Esophagus mucosa (tissue), 1 donor: ENCODE measurements at places on chromosomes 4 and X. TPM values are rescaled to one million over a fixed set of nuclear protein-coding genes. Genes with fewer than 3 reads are reported as not detected.

MGARP gene
- total RNA-seq = 0.28 TPM

- ATAC-seq = no peak
These were observed 471.2 kb downstream of the IQCM start for GRCh38 chr4:149344436-149344835.

- no peak for ATAC-seq
These were observed 33.7 kb upstream of the USP51 start for GRCh38 chrX:55523356-55523755.

DNA sequence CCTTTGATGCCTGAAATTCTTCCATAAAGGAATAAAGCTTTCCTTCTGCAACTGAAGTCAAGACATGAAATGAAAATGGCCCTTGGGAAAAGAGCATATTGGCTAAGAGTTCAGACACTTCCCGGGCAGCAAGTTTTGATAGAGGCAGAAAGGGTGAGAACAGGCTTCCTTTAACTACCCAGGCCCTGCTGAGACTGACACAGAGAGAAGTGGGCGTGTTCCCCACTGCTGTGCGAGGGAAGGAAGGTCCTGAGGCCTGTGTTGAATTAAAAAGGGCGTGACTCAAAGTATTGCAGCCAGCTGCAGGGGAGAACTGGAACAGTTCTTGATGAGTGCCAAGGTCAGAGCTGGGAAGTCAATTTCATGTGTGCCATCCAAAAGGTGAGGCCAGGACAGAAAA, 33.9 kb upstream of the ADGRG2 start:
- no peak for ATAC-seq

DNA sequence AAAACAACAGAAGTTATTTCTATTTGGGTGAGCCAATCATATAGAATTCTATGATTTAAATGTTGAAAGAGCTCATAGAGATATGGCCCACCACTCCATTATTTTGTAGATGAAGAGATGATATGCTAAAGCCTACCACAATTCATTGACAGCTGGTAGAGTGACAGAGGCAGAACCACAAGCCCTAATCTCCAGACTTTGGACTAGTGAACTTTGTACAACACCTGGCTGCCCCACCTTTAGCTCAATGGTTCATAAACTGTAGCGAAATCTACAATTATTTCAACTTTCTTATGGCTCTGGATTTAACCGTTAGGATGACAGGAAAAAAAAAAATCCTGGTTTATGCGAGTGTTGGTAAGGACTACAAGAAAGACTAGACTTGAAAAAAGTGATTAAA, 50.9 kb downstream of the PRKG2 start:
- no peak for ATAC-seq

DNA sequence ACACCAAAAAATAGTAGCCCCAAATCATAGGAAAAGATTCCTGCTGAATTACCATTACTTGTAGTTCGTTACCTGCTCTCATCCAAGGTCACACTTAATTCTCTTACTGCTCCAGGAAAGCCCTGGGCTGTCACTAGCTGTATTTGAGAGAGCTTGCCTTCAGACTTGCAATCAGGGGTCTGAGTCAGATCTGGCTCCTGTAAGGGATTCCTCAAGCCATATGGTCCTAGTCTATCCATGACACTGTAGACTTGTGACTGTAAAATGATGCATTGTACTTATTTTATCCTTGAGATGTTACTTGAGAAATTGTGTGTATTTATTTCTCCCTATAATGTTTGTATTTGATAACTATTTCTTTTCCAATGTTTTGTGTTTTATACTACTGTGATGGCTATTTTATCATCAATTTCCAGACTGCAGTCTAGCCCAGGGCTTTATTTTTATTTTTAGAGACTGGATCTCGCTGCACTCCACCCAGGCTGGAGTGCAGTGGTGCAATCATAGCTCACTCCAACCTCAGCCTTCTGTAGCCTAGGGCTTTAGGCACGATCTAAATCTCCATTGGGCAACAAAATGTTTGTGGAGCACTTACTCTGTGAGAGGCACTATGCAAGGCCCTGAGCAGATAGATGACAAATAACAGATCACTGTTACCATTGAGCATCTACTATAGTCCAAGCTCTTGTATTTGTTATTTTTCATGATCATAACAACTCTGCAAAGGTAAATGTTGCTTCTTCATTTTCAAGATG, 24.2 kb downstream of the ERVMER34-1 start:
- no peak for ATAC-seq

GRCh38 chrX:1273896-1274295, 5.3 kb downstream of the CSF2RA start:
- no peak for ATAC-seq

CFAP99 gene
- 0.28 TPM for total RNA-seq

- ATAC-seq = peak; percentile 15
These were observed 1.2 kb downstream of the NLGN4X start for GRCh38 chrX:6227453-6227835.

DNA sequence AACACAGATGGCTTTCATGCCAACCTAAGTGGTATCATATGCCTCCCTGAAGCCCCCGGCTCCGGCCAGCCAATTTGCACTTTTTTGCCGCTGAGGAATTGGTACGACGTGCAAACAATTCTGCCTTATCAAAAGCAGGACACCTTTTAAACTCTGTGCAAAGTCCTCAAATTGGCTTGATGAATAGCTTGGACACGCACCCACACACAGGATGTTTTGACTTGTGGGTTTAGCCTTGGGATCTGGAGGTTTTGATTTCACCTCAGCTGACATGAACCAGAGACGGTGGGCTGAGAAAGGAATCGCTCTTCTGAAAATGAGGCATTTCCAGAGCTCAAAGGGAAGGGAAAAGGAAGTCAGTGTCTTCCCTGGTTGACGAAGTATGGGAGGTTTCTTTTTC, 110.8 kb upstream of the SHOX start:
- no peak for ATAC-seq

- ATAC-seq = peak; percentile 22
These were observed 98.3 kb upstream of the MAML3 start for GRCh38 chr4:140252141-140252741.

- ATAC-seq = no peak
These were observed 21.5 kb downstream of the HHIP start for GRCh38 chr4:144667500-144667899.

GRCh38 chr4:128721896-128722295, 87.6 kb upstream of the JADE1 start:
- ATAC-seq = no peak

DNA sequence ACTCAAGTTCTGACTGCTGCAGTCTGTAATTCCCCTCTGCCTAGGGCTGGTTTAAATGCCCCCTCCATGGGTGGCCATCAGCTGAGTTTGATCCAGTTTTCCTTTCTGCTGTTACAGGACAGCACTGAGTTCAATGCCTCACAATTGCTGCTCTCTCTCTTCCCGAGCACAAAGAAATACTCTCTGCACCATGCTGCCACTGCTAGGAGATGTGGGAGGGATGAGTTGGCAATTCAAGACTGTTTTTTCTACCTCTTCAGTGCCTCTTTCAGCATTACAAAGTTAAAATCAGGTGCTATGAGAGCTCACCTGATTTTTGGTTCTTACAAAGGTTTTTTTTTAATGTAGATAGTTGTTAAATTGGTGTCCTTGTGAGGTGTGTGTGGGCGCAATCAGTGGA, 24.3 kb downstream of the CYSLTR1 start:
- ATAC-seq = no peak

DNA sequence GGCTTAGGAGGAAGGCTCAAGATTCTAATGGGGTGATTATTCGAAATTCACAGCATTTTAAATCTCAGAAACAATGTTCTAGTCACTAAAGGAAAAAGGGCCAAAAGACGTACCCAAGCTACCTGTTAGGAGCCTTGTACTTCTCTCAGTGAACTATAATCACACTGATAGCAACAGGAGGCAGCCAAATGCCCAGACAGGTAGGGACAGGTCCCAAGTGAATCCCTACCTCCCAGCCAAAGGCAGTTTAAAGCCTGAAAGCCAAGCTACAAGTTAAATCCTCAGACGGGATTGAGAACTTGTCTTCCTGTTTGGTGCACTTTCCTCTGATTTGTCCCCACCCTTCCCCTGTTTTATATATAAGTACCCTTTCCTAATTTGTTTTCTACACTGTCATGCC, 24.3 kb upstream of the HHIP start:
- no peak for ATAC-seq

FAM9C gene
- not detected for total RNA-seq

DNA sequence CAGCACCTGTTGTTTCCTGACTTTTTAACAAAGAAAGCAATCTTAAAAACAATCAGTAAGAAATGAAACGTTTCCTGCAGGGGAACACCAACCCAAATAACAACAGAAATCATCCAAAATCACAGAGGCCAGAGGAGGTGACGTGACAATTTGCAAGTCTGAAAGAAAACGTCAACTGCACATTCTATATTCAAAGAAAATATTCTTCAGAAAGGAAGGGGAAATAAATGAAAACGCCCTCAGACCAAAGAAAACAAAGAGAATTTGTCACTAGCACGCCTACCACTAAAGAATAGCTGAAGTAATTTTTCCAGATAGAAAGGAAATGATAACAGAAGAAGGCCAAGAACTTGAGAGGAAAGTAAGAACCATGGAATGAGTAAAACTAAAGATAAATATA, 74.4 kb downstream of the CASP3 start:
- ATAC-seq = no peak

DNA sequence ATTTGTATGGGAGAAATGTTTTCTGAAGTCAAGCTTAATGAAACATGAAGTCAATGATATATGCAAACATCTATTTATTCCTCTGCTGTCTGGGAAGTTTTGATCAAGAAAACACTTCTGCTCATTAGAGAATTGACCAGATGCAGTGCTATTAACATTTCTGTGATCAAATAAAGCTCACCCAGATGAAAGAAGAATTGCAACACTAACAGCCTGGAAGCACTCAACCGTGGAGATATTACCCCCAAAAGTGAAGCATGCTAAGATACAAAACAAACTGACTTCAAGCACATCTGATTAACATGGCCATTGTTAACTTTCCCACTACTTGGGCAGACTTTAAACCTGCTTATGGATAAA, 73.7 kb upstream of the GUCY1A1 start:
- no peak for ATAC-seq

SPIN4 gene
- total RNA-seq = 8.4 TPM

DNA sequence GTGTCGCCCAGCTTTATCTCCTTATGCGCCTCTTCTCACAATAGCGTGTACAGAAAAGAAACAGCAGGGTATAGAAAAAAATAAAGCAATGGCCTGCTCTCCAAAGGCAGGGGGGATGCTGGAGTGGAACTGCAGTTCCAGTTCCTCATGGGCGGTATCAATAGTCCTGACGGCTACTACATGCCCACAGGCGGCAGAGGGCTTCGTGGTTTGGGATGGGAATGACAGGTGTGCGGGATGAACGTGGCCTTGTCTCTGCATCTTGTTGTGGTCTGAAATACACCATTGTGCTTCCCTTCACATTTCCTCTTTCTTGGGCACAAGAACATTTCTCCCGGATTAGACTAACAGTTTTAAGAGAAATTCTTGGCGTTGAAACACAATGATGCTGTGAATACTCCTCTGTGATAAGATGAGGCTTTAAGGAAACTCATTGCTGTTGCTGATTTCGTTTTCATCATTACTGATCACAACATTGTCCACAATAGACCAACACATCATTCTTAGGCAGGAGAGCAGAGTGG, 124.1 kb upstream of the IGFBP7 start:
- no peak for ATAC-seq

DNA sequence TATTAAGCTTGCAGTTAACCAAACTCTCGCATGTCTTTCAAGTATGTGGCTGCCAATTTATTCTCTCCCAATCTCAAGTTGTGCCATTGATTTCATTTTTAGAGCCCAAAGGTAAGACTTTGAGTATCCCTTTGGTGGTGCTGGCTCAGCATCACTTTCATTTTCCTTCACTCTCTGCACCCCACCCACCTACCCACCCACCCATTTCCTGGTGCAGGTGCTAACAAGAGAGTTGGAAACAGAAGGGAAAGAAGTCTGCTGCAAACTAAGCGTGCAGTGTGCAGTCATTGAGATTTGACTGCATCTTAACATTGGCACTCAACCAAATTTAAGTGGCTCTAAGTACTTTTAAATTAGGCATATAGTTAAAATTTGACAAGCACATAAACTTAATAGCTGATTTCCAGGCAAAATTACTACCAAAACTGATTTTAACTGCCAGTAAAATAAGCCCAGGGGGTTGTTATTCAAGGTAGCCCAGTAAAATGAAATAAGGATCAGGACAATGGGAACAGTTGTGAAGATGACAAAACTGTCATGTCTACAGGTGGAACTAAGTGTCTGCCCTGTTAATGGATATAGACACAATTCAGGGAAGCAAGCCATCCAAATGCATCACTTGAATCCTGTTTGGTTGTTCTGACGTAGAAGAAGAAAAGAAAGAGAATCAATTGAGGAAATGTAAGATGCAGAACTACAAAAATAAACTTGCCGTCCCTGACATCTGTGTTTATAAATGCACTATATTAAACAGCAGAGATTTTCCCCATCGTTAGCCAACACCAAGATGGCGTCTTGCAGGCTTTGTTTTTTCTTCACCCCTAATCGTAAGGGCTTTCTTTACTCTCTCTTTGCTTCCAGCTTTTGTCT, 184.2 kb downstream of the KDR start:
- no peak for ATAC-seq

DNA sequence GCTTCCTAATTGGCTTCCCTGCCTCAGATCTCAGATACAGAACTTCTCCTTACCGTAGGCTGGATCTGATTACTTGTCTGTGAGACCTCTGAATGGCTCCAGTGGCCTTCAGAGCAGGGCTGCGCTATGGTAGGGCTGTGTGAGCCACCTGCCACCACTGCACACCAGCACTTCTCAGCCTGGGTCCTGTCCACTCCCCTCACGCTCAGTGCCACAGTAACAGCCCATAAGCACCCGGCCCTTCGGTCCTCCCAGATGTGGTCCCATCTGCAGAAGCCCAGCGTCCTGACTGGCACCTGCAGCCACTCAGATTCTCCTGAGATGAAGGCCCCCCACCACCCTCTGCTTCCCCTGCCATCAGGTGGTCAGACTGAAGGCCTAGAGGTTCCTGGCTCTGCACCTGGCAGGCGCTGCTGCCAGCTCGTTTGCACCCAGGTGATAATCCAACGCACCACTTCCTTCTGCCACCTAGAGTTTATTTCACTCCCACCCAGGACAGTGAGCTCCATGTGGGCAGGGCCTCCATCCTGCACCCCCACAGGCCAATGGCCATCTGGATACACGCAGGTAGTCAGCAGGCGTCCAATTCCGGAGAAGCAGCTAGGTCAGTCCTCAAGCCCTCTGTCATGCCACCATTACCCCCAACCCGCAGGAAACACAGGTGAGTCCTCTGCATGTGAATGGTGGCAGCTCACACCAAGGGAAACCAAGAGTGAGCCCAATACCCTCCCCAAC, 5.4 kb downstream of the WDR1 start:
- ATAC-seq = no peak

ALAS2 gene
- total RNA-seq = not detected

PRSS12 gene
- 5.7 TPM for total RNA-seq

CENPVL3 gene
- total RNA-seq = not detected

- peak; percentile 95 for ATAC-seq
These were observed 11.3 kb upstream of the SLC2A9 start for GRCh38 chr4:10032625-10033024.

GRCh38 chr4:103449296-103450023, 251.3 kb upstream of the CENPE start:
- ATAC-seq = no peak

GRCh38 chr4:138090150-138090917, 151.8 kb downstream of the SLC7A11 start:
- ATAC-seq = peak; percentile 91
